Activated CD4-positive, alpha-beta T cell treated with anti-CD3 and anti-CD28 coated beads, Interleukin-2, amount 50 U/mL, for 4 hours (primary cell): ENCODE measurements at places on chromosomes 4 and X.

GRCh38 chr4:62917649-62918048, 1491.6 kb downstream of the TECRL start:
- DNase-seq, result no peak

DNA sequence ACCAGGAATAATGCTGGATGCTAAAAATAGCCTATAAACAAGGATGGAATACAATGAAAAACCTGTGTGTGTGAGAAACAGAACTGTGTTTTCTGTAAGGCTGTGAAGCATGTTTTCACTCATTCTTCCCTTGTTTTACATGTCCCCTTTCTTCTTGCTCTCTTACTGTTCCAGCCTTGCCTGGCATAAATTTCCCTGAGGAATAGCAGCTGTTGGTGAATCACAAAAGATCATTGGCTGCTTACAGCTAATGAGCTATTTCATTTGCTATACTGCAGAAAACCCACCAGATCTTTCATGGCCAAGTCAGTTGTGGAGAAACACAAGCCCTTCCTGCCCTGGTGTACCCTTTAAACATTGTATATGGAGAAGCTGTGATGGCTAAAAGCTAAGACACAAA, 91.1 kb downstream of the LDB2 start:
- no peak for DNase-seq

DNA sequence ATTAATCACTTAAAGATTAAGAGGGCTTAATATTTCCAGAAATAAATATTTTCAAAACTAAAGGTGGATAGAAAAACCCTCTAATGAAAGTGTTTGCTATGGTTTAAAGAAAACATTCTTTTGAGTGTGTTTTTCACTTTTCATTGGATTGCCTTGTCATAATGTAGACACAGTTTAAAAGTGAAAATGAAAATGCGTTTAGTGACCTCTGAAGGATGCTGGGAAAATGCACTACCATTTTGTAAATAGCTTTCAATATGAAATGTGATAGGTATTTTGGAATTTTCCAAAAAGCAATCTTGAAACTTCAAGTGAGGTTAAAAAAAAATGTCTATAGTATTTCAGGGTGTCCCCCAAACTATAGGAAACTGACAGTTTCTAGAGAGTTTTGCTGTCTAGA, 642.2 kb downstream of the C4orf33 start:
- DNase-seq, result no peak

- DNase-seq, result no peak
These were observed 7.2 kb upstream of the PITX2 start for GRCh38 chr4:110629780-110630687.

DNA sequence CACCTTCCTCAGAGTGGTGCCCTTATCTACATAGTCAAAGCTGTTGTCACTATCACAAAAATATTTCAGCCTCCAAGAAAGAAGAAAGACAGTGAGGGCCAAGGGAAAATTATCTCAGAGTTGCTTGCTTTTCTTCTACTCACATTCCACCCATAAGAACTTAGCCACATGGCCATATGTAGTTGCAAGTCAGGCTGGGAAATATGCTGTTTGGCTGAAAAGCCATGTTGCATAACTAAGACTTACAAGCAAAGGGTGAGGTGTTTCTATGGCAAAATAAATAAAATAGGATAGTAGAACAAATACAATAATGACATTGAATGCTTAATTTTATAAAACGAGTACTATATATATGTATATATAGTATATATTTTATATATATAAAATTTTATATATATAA, 365.9 kb upstream of the PABPC4L start:
- no peak for DNase-seq

GRCh38 chrX:24899391-24899790, 116.4 kb downstream of the ARX start:
- no peak for DNase-seq

DNA sequence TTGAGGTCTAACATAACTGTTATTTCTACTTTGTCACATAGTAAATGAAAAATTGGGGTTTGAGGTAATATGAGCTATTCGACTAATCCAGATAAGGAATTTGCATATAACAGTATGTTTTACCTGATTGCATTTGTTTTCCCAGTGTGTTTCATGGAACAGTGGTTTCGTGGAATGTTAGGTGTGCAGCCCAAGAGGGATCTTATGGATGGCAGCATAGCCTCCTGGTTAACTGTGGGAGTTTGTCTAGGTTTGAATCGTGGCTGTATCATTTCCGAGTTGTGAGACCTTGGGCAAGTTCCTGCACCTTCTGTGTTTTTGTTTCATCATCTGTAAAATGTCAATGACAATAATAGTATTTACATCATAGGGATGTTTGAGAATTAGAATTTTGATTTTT, 7.9 kb downstream of the BMPR1B start:
- DNase-seq, result no peak

DNA sequence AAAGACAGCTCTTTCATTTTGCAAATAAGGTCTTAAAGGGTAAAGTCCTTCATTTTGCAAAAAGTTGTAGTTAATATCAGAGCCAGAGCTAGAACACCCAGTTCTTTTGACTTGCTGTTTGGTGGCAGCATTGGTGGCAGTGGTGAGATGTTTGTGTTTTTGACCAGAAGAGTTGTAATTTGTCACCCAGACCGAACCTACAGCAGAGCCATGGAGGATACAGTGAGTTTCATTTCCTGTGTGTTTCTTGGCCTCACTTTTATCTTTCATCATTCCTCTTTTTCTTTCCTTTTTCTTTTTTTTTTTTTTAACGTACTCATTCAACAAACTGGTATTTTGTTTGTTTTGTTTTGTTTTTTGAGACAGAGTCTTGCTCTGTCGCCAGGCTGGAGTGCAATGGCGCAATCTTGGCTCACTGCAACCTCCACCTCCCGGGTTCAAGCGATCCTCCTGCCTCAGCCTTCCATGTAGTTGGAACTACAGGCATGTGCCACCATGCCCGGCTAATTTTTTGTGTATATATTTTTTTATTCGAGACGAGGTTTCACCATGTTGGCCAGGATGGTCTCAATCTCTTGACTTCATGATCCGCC, 116.4 kb downstream of the AFF1 start:
- DNase-seq, result no peak

GRCh38 chrX:32397562-32398216, 813.7 kb downstream of the DMD start:
- no peak for DNase-seq

DNA sequence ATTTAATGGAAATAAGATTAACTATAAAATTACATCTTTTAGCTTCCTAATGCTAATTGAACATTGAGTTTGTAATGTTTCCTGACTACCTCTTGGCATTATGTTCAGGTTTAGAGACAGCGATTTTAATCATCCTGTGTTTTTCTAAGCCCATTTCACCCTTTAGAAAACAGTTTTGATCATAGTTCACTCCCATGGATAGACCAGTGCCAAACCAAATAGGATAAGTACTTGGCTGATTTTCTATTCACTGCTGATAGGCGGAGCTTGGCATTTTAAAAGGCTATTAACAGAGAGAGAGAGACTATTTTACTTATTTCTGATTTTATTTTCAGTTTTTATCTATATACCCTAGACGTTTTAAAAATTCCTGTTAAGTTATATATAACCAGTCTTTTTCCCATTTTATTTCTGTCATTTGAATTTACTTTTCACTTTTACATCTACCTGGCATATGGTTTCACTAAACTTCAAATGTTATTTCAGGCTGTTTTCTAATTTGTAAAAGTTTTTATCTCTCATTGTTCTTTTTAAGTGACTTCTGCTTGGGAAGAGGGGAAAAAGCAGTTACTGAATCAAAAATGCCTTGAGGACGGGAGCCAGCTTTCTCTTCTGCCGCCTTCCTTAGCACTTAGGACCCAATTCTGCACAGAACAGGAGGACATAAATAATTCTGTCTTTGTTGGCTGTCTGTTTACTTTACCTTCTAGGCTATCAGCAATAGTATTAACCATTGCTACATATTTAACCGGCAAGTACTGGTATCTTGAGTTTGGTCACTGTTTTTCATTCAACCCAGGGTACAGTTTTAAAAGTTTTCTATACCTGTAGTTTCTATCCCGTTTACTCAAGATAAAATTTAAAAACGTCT, 46.4 kb downstream of the SGMS2 start:
- no peak for DNase-seq

DNA sequence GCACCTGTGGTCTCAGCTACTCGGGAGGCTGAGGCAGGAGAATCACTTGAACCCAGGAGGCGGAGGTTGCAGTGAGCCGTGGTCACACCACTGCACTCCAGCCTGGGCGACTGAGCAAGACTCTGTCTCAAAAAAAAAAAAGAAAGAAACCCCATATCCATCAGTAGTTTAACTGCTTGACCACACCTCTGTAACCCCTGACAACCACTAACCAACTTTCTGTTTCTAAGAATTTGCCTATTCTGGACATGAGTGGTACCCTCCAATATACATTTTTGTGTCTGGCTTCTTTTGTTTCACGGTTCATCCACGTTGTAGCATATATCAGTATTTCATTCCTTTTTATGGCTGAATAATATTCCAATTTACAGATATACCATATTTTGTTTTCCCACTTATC, 9.1 kb downstream of the PPAT start:
- no peak for DNase-seq

DNA sequence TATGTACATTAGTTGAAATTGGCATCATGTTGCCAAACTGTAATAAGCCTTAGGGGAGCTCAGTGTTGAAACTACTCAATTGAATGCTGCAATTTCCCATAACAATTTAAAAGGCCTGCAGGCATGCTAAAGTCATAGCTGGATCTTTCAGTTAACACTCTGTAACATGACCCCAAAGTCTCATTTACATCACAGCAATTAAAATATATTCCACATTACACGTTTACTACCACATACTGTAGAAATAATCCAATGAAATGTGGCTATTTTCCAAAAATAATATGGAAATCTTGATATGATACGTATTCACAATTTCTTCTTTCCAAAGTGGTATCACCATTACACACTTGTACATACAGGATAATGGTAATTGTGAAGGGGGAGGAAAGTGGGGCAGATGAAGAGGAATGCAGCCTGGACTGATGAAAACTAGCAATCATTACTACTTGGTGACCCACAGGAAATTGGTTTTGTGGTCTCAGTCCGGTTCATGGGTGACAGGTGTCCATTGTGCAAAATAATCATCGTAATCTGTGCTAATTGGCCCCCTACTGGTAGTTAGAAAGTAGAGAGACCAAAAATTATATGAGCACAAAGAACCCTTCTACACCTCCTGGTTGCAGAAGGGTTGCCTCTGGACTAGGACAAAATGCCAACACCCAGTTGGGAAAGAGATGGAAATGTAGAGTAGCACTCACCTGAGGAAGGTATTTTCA, 63.7 kb downstream of the TENM3 start:
- no peak for DNase-seq

GRCh38 chrX:149511081-149511480, 6.0 kb upstream of the IDS start:
- no peak for DNase-seq

GRCh38 chr4:44760142-44760898, 34.0 kb upstream of the GNPDA2 start:
- no peak for DNase-seq

DNA sequence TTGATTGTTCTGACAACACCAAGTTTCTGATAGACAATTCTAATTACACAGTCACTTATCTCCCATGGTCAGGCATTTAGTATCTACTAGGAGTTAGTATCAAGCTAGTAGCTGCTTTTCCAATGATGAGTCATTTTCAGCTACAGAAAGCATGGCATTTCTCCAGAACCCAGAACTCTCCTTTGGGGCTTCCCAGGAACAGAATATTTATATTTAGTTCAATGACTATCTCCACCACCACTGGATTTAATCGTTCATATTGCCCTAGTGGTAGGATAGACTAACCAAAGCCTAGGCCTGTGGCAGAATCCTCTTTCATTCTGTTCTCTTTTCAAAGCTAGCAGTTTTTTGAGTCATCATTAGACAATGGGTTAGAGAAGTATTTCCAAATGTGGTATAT, 569.4 kb downstream of the GABRG1 start:
- DNase-seq, result no peak

DNA sequence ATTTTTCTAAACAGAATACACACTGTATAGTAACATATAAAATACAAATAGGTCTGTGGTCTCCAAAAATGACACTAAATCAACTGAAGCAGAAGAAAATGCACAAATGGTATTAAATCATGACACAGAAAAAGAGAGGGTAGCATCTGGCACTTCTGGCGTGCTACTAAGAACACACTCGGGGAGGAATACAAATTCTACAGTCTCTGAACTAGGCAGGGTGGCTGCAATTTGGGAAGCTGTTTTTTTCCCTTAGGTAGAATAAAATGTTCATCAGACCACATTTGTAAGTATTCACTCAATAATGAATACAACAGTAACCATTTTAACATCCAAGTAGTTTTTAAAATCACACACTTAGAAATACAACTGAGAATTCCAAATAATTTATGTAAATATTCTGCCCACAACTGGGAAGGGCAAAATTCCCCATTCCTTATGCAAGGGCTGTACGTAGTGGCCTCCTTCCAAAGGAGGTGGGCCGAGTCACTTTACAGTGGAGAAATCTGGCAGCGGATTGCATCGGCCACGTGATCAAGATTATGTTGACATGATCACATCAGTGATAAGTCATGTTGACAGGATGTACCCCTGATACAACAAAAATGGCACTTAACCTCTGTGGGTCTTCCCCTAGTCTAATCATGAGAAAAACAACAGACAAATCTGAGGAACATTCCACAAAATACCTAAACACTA, 101.1 kb downstream of the TSPAN5 start:
- DNase-seq, result no peak

DNA sequence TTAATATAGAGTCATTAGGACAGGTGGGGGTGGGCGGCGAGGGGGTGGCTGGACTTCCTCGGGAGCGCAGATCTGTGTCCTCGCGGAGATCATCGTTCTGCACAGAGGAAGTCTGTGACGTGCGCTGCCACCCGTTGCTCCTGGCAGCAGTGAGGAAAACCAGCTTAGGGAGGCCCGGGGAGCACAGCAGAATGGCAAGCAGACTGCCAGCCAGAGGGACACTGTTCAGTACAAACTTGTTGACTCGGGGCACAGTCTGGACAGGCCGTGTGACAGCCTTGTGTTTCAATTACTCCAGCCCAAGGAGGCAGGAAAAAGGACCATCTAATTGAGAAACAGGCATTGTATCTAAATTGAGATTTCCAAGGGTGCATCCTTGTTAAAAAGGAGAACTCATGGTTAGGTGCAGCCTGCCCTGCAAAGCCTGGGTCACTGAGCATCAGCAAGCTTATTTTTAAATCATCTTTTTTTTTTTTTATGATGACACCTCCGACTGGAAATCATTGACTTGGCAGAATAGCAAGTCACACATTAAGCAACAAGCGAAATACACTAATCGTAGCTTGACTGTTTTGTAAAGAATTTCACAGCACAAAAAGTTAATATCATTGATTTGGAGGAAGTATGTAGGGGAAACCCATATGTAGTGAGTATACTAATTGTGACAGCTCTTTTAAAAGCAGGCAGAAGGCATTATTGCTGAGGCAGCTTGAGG, 512.0 kb upstream of the FAT1 start:
- no peak for DNase-seq

- no peak for DNase-seq
These were observed 59.9 kb upstream of the TXK start for GRCh38 chr4:48193921-48194468.

- DNase-seq, result no peak
These were observed 84.8 kb downstream of the AKAP4 start for GRCh38 chrX:50115973-50116372.
